NCI-H510A (cell line): ENCODE measurements at places on chromosomes 2 and 18.

DNA sequence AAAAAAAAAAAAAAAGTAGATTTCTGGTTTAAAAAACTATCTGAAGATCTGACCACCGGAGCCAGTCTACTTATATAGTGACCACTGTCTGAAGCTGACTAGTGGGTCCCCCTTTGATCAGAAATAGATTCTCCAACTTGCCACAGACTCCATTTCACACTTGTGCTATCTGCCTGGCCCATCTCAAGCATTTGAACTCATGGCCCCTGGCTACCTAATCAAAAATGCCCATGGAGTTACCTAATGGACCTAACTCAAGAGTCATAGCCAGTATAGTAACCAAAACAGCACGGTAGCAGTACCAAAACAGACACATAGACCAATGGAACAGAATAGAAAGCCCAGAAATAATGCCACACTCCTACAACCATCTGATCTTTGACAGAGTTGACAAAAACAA lies 17.0 kb upstream of the ATL2 start:
- no peak for DNase-seq

DNA sequence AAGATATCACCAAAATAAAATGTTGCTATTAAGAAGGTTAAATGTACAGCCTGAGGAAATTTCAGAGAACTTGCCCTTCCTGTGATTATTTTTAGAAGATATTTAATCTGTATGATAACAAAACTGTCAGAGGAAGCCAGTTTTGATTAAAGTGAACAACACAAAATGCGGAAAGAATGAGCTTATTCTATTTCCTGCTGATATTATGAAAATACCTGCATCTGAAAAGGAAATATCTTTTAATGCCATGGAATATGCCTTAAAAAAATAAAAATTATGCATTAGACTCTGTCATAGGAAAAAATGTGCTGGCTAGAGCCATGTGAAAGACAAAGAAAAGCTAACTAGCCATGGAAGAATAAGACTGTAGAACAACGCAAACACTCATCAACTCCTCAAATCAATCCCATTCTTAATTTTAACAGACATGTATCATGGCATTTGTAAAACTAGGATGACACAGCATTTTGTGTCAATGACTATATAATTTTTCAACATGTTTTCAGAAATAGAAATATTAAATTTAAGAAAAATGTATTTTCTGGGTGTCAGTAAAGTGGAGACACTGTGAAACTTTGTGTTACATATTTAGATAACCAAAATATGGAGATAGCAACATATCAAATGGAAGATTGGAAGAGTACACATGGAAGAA lies 1768.2 kb downstream of the SUCLG1 start:
- DNase-seq, result no peak

DNA sequence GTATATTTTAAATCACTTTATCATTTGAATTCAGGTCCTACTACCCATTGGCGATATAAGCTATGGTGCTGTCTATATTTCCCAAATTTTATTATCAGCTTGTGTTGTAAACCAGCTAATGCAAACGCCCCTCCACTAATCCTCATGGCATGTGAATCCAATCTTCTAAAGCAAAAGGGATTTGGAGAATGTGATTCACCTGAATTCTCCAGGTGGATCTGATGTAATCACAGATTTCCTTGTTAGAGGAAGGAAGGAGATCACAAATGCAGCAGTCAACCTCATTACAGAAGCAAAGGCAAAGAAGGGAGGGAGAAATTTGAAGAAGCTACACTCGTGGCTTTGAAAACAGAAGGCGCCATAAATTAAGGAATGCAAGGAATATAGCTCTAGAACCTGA lies 431.1 kb upstream of the CDH19 start:
- no peak for DNase-seq

GRCh38 chr2:239574434-239575156 lies 173.8 kb upstream of the HDAC4 start:
- DNase-seq, result no peak

DNA sequence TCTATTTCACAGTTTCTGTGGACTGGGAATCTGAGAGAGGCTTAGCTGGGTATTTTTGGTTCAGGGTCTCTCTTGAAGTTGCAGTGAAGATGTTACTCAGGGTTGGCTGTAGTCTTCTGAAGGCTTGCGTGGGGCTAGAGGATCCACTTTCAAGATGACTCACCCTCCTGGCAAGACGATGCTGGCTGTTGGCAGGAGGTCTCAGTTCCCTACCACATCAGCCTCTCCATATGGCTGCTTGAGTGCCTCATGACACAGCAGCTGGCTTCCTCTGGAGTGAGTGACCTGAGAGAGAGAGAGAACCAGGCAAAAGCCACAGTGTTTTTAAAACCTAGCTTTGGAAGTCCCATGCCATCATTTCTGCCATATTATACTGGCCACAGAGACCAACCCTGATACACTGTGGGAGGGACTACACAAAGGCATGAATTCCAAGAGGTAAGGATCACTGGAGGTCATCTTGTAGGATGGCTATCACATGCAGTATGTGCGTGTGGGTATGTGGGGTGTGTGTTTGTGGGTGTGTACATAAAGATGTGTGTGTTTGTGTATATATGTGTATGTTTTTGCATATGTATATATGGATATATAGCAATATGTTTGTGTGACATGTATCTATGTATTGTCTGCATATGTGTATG lies 25.1 kb downstream of the DNPEP start:
- DNase-seq, result no peak

DNA sequence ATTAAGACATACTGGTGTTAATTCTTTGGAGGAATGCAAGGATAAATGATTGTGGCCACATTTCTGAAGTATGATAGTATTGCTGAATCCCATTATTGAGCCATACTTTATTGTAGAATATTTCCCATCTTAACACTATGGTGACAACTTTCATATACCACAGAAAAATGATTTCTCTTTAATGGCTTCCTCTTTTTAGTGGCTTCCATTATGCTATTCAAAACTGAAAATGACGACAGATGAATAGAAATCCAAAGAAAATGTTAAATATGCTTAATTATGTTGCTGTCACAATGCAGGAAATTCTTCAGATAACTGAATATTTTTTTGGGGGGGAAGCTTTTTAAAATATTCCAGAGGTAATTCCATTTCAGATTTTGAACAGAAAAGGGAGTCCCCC lies 88.9 kb upstream of the TMEM200C start:
- no peak for DNase-seq
